Caki2 (cell line): ENCODE measurements at places on chromosomes 3 and 15. TPM values are rescaled to one million over a fixed set of nuclear protein-coding genes. Genes with fewer than 3 reads are reported as not detected.

SHISA5 gene
- total RNA-seq = 118 and 132 TPM in 2 replicates

DNA sequence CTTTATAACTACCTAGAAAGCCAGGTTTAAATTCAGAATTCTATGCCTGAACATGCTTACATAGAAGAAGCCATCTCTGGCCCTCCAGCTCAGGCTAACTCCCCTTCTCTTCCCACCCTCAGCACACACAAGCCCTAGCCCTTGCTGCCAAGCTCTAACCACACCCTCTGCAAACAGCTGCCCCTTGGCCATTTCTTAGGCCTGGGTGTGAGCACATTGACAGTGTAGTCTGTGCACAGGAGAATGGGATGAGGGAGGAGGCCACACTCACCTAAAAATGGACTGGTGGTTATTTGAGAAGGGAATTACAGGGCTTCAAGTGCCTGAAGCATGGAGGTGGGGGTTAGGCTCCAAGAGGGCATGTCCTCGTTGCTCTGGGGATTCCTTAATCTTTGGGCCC lies 42.3 kb upstream of the SLC25A36 start:
- DNase-seq = no peak

- peak; percentile 10 for DNase-seq
Measured at GRCh38 chr15:31606194-31606669, 279.6 kb downstream of the KLF13 start.

DNA sequence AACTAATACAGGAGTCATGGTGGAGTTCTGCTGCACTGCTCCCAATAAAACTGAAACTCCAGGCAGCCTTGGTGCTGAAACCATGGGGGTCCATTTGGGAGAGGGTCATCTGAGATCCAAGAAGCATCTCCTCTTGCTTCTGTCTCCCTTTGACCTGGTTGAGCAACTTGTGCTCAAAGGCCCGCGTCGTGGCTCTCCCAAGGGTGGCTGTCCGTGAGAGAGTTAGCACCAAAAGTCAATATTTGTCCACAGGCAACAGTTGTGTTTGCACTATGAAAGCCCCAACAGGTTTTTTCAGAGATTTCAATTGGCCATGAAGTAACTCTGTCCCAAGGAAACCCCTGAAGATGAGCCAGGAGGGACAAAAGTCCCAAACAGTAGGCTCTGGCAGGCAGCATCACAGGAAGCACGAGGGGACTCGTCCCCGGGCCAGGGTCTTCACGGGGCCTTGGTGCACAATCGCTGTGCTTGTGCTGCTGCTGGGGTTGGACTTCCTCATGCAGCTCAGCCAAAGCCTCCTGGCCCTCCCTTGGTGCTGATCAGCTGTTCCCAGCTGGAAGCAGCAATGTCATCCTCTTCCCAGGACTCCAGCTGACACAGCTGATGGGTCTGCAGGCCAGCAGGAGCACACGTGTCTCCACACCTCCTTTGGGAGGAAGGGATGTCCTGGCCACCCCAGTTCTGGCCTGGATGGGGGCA lies 39.4 kb upstream of the WNT5A start:
- DNase-seq = no peak

DNA sequence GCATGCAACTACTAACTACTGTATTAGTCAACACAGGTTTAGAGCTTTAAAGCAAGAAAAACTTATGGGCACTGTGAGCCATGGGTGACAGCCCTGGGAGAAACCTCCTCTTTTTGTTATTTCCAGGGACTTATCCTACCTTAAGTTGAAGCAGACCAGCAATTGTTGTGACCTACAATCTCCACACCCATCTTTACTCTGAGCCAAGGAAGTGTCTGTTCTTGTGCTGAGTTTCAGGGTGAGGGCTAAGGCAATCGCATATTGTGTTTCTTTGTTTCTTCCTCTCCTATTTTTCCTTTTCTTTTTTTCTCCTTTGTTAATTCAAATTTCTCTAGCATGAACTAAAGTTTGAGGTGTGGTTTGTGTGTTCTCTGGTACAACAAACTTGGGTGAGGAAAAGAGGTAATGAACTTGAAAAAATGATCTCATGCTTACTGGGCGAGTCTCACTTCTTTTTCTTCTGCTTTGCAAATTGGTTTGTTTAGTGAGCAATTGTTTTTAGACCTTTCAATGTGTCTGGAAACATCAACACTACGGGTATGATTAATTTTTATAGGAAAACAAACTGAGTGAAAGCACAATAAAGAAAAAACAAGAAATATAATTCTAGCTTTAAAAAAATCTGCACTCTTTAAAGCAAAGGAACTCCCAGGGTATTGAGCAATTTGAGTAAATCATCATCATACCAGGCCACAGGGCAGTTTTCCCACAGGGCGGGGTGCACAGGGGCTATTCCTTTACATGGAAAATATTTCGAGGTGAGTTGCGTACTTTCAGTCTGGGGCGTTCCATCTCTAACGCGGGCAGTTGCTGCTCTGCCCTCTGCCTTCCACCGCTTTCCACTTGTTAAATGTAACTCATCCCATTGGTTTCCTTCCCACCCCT lies 2.7 kb downstream of the UPK1B start:
- DNase-seq = peak; percentile 92

- DNase-seq = no peak
Measured at GRCh38 chr15:74817370-74817737, 4.7 kb downstream of the LMAN1L start.

GOLGA6D gene
- not detected in 2 replicates for total RNA-seq

GRCh38 chr15:60840306-60840702 lies 361.4 kb upstream of the ICE2 start:
- no peak for DNase-seq

GRCh38 chr3:178518660-178519396 lies 17.4 kb upstream of the KCNMB2 start:
- DNase-seq = no peak
